ENCODE measurements at places on chromosomes 1 and 21.

DNA sequence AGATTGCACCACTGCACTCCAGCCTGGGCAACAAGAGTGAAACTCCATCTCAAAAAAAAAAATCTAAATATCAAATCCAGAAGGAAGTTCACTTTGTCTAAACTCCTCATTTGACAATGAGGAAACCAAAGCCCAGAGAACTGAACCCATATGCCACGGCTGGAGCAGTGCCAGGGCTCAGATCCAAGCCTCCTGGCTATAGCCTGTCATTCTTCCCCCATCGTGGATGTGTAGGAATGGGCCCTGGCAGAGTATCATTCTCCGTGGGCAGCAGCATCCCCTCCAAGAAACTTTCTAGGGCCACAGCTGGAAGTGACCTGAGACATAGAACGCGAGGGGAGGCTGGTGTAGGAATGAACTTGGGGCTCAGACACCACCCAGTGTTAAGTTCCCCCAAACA lies 47.2 kb downstream of the CAPN9 start:
- DNase-seq = no peak

DNA sequence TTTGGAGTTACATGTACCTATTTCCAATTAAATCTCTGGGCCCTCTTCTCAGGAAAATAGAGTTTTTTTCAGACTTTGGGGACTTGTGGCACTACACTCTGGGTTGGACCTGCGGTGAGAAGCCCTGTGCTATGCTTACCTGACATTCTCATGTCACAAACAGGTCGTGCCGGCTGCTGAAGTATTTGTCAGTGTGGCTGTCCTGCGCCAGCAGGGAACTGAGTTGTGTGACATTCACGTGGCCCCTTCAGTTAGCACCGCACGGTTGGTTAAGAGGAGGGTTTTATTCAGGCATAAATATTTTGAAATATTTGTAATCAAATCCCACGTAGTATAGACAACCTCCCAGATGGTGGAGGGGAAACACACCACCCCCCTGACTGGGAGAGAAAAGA lies 6.3 kb upstream of the COL6A2 start:
- no peak for DNase-seq

DNA sequence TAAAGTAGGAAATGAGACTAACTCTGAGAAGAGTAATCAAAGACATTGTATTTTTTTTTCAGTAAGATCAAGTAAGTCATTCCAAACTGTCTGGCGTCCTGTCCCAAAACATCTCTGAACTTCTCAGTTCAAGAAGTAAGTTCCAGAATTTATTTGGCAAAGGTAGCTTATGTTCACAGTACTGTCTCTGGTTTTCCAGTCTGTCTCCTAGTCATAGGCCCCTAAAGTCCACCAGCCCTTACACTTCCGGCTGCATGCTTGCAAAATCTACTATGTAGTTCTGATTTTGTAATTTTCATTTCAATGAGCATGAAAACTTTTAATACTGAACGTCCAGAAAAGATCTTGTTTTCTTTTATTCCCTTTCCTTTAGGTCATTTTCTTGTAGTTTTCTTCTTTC lies 61.4 kb upstream of the S1PR1 start:
- no peak for DNase-seq

- no peak for DNase-seq
Measured at GRCh38 chr1:26010825-26011224, 10.8 kb upstream of the EXTL1 start.

DNA sequence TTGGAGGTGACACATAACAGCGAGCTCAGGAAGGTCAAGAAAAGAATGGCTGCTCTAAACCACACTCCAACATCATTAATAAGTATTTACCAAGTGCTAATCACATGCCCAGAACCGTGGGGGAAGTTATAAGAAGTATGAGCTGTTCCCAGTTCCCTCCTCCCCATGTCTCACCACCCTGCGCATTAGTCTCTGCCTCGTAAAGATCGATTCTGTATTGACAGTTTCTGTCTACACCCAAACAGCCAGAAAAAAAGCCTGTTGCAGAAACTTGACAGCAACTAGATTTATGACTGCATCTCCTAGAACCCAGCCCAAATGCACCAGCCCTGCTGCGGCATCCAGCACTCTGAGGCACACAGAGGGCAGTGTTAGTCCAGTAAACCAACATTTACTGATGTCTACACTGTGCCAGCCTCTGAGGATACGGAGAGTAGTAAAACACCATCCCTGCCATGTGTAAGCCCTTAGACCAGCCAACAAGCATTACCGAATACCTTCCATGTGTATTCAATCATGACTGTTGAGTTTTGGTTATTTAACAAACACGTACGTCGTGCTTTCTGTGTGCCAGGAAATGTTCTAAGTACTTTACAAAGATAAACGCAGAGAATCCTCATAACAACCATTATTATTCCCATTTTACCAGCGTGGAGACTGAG lies 63.6 kb upstream of the ZBTB40 start:
- DNase-seq = peak; percentile 5

DNA sequence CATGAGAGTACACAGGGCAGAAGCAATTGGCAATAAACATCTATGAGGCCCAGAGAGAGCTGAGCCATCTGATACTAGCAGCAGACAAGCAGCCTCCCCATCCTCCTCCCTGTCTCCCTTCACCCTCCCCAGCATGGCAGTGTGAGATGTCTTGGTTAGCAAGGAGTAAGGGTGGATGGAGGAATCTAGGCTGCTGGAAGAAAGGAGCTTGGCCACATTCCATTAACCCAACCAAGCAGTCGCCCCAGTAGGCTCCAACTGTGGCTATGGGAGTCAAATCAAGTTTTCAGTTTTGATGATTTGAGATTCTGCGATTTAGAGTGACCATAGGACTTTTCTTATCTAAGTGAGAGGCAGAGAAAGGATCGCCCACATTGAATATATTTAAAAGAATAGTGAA lies 12.9 kb upstream of the RUNX1 start:
- DNase-seq = no peak

DNA sequence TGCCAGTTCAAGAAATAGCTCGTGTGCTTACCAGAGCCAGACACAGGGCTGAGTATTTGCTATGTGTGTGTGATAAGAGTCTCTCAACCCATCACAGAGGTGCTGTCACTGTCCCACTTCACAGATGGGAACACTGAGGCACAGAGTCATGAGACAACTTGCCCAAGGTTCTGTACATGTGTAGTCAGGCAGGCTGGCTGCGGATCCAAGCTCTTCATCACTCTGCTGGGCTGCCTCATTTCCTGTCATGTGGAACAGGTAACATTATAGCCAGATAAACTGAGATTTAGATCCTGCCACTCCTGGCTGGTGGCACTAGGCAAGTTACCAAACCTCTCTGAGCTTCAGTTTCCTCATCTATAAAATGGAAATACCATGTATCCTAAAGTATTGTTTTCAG lies 77.8 kb downstream of the ITPKB start:
- no peak for DNase-seq

GRCh38 chr1:200304171-200304570 lies 105.7 kb downstream of the ZNF281 start:
- DNase-seq = no peak

GRCh38 chr1:8398677-8399076 lies 80.8 kb downstream of the SLC45A1 start:
- DNase-seq = no peak

- DNase-seq = no peak
Measured at GRCh38 chr1:57214951-57215575, 208.8 kb downstream of the DAB1 start.

- no peak for DNase-seq
Measured at GRCh38 chr1:226052061-226052460, 10.5 kb upstream of the H3-3A start.

GRCh38 chr1:34742667-34743270 lies 12.1 kb upstream of the GJB5 start:
- peak; percentile 70 for DNase-seq

DNA sequence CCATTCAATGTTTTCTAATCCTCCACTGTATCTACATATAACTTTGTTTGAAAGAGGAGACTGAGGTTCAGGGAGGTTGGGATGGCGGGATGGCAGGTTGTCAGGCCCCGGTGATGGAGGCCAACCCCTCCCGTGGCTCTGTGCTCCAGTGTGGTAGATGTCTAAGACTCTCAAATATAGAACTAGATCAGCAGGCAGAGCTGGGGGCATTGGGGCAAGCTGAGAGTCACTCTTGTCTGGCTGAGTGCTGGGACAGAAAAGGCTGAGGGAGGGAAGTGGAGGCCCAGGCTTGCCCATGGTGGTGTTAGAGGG lies 1.7 kb downstream of the IL6R start:
- no peak for DNase-seq

GRCh38 chr1:54081306-54082270 lies 28.2 kb downstream of the TCEANC2 start:
- DNase-seq = peak; percentile 83

GRCh38 chr1:59671066-59671952 lies 143.4 kb upstream of the HOOK1 start:
- no peak for DNase-seq

DNA sequence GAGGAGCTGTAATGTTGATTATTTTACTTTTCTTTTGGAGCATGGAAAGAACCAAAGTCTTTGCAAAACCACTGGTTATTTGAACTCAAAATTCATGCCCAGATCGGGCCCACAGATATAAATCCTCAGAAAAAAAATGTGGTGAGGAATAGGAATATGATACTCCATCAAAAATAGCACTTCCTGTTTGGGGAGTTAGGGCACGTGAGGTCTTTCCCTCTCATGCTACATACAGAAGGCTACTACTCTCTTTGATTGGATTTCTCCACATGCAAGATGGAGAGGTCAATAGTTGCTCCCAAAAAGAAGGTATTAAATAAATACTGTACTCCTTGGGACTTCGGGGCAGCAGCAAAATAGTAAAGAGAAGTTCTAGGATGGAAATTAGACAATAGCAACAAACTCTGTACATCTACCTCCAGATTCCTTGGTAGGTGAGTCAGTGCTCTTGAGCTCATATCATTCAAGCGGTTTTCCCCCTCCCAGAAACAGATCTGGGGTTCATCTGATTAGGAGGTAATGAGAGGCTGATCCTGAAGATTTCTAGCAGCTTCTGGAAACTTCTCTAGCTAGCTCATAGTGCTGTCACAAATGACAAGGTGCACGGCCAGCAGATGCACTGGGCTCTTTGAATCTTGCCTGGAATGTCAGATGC lies 47.1 kb downstream of the SLC9C2 start:
- no peak for DNase-seq

- no peak for DNase-seq
Measured at GRCh38 chr1:114094363-114094634, 59.4 kb downstream of the SYT6 start.

DNA sequence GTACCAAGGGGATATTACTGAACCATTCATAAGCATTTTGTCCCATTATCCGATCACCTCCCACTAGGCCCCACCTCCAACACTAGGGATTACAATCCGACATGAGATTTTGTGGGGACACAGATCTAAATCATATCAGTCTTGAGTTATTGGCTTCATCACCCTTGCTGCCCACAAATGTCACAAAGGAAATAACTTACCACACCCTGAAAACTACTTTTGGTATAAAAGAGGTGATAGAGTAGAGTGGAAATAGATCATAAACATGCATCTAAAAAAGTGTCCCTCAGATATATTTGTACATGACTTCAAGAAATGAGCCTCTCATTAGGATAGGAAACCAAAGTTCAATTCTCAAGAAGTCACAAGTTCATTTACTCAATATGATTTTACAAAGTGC lies 22.6 kb upstream of the FCRL3 start:
- DNase-seq = no peak

DNA sequence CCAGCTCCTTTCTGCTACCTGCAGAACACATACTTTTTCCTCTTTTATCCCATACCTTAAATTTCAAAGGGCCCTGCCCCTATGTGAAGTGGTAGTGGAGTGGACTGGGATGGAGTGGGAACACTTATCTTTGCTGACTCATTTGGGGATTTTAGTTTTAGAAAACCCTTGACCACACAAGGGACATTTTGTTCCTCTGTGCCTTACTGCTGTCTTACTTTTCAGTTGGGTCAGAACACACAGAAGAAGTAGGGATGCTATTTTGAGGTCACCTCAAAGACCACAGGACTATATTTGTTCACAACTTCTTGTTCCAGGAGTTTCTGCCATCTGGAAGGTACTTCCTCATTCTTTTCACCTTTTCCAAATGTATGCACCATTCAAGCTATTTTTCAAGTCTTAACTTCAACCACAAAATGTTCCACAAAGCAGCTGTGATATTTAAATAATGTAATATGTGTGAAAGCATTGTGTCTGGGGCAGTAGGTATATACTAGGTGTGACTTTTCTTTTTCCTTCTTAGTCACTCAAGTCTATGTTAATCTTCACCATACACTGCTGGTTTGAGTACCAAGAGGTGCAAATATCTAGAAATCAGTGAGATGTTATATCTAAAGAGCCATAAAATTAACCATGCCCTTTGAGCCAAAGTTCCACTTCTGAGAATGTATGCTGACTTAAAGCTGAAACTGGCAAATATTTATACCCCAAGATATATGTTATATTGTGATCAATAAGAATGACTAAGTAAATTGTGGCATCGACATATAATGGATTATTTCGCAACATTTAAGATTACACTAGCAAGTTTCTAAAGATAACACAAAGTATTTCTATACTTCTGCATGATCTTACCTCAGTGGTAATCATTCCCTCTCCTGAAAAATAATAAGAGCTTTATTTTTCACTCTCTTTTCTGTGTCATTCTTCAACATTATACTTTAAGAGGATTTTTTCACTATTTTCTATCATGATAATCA lies 308.5 kb downstream of the MRPL39 start:
- DNase-seq = no peak

DNA sequence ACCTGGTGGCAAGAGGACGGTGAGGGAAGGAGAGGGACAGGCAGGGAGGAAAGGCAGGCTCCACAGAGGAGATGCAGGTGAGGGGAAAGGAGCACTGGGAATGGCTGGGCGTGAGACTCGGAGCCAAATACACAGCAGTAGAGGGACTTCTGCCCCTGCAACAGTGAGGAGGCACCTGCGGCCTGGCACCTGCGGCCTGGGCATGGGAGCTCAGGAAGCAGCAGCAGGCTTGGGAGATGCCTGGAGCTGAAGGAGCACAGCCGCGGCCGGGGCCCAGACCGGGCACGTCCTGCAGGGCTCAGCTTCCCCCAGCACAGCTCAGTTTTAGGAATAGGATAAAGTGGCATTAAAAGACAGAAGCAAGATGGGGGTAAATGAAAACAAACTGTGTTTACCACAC lies 20.9 kb upstream of the TSPEAR start:
- no peak for DNase-seq

- DNase-seq = no peak
Measured at GRCh38 chr1:58812468-58812867, 28.6 kb upstream of the JUN start.

DNA sequence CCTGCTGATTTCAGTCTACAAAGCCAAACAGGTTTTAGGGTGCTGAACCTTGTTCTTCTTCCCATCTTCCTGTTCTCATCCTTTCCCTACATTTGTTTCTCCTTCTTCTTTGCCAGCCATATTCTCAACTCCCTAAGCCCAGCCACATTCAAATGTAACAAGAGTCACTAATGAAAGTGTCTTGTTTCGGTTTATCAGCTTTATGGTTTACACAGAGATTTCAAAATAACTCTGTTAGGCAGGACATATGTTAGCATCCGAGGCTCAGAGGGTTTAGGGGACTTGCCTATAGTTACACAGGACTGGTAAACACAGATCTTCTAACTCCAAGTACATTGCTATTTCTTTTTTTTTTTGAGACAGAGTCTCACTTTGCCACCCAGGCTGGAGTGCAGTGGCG lies 61.3 kb downstream of the NDUFS5 start:
- DNase-seq = no peak

All from cardiac fibroblast (primary cell).